ENCODE measurements at places on chromosomes 1 and 21. TPM values are rescaled to one million over a fixed set of nuclear protein-coding genes. Genes with fewer than 3 reads are reported as not detected.

Gene SLAMF9
- total RNA-seq = not detected

Gene ITGB3BP
- 113 TPM for total RNA-seq

DNA sequence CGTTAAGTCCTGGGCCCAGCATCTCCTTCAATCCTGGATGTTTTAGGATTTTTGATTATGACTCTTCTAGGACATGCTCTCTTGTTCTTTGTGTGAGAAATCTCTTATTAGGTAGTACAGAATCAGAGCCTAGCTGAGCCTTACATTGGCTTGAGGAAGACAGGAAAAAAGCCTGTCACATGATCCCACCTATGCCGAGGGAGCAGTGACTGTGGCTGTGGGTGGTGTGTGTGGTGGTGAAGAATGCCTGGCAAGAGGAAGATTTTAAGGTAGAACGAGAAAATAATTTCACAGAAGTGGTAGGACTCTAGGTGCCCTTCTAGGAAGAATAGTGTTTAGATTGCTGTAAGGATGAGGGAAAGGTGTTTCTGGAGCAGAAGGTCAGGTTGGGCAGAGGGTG is 449.5 kb upstream of the PROX1 start:
- DNase-seq = no peak

DNA sequence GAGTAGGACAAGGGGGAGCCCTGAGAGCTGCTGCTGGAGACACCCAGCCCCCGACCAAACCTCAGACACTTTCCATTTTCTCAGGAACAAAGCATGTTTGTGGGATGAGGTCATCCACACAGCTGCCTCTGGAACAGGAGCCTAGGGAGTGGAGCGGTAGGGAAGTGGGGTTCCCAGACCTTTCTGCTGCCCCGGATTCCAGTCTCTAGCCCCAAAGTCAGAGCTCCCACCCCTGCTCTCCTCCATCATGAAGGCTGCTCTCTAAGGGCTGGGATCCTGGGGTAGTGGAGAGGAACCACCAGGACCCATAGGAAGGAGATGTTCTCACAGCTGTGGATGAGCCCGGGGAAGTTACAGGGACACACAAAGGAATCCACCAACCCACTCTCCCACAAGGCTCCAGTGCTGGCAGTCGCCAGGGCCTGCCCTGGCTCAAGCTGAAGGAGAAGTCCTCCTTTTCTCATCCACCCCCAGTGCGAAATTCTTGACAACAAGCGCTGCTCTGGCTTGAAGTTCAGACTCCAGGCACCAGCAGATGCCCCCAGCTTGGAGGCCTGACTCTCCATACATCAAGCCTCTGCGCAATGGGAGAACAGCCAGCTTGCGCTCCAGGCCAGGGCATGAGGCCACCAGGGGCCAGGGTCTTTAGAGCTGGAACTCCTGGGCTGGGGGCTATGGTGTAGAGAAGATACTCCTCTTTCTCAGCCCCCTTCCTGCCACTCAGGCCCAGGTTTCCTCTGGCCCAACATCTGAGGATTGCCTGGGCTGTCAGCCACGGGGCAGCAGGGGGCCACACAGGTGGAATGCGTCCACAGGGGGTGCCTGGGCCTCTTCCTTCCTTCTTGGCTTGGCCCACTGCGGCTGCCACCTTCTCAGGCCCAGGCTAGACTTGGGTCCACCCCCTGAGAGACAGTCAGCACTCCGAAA is 4.5 kb downstream of the FHL3 start:
- DNase-seq = no peak

- DNase-seq = no peak
Observed at GRCh38 chr1:86522240-86522639, 24.6 kb upstream of the CLCA4 start.

GRCh38 chr21:28220680-28221079 is 772.0 kb downstream of the LTN1 start:
- no peak for DNase-seq

DNA sequence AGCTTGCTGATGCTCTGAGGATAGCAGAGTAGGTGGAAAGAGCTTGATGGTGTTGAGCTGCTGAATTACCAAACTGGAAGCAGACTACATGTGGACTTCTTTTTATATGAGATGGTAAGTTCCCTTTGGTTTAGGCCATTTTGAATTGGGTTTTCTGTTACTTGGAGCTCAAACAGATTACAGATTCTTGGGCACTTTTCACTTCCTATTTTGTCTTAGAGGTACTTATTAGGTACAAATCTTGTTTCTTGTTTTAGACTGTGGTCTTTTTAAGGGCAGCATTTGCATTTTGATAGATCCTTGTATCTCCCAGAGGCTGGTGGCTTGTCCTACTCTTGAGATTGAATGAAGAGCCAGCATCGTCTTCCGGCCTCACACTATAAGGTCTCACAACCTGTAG is 70.2 kb downstream of the GADD45A start:
- DNase-seq = peak; percentile 41

Gene HRNR
- total RNA-seq = not detected

Gene VWA1
- not detected for total RNA-seq

GRCh38 chr1:116772648-116773045 is 18.4 kb downstream of the CD2 start:
- DNase-seq = no peak

DNA sequence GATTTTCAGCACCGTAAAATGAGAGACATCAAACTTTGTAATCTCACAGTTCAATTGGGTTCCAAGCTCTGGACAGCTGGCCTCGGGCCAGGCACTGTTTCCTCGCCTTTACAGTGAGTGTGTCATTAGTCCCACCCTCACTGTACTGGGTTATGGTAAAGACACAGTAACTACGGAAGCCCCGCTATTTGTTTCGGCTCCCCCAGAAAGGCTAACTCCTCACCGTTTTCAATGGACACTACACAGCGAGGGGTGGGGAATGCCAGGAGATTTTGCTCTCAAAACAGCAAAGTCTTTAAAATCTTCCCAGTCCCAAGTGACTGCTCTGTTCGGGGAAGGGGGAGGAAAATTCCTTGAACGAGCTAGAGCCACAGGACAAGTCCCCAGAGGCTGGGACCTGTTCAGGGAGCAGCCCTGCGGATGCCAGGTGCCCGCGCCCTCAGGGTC is 757 bp upstream of the SPSB1 start:
- no peak for DNase-seq

Gene POU3F1
- not detected for total RNA-seq

- no peak for DNase-seq
Observed at GRCh38 chr1:65458730-65459396, 38.4 kb downstream of the LEPR start.

Data from OCI-LY7 (cell line).